ENCODE measurements at places on chromosomes 3 and 15. TPM values are rescaled to one million over a fixed set of nuclear protein-coding genes. Genes with fewer than 3 reads are reported as not detected.

The MASP1 gene
- not detected for total RNA-seq

The GPR62 gene
- total RNA-seq = not detected

The PAK6 gene
- total RNA-seq = 0.15 TPM

The SSUH2 gene
- 1.2 TPM for total RNA-seq

The PCLAF gene
- total RNA-seq = 160 TPM

The PLA1A gene
- 0.29 TPM for total RNA-seq

The HTR3E gene
- total RNA-seq = not detected
